Stimulated activated CD8-positive, alpha-beta memory T cell treated with anti-CD3 and anti-CD28 coated beads, Interleukin-7, amount 100 ng/mL, for 1 hour (primary cell): ENCODE measurements at places on chromosomes 6 and 20.

DNA sequence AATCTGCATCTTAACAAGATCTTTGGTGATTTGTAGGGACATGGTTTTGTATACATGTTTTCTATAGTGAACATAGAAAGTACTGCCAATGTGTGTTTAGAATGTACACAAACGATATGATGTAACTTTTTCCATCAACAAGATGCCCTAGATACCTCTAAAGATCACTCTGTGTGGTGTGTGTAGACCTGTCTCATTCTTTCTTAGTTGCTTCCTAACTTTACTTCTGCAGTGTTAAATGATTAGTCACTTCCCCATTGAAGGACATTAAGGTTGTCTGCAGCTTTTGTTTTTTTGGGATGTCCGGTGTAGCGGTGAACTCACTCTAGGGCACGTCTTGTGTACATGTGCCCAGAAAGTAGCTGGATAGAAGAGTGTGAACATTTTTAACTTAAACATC is 35.9 kb downstream of the CDYL start:
- no peak for DNase-seq

DNA sequence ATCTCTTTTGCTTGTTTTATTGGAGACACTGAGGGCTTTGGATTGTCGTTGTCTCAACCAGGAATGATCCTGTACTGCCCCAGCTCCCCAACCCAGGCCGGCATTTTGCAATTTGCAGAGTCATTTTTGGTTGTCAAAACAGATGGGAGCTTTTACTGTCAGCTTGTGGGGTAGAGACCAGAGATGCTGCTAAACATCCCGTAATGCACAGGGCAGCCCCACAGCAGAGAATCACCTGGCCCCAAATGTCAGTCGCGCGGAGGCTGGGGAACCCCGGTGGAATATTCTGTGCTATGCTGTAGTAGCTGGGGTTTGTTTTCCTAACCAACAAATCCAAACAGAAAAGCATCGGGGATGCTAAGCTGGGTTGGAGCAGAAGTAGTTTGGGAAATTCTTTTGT is 99.7 kb downstream of the TSHZ2 start:
- DNase-seq: no peak

DNA sequence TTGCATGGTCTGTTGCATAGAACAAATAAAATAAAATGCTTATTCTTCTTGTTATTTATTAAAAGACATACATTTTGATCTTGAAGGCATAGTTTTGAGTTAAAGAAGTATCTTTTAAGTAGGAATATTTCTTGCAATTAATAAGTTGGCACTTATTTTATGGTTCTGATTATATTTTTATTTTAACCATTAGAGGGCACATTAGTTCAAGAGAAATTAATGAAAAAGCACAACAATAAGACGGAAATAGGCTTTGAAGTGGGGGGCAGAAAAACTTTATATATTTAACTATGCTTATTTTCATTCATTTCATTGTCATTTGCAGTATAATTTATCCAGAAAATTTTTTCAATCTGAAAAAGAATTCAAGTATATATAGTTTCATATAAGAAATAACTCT is 44.2 kb upstream of the MAP3K7 start:
- no peak for DNase-seq

DNA sequence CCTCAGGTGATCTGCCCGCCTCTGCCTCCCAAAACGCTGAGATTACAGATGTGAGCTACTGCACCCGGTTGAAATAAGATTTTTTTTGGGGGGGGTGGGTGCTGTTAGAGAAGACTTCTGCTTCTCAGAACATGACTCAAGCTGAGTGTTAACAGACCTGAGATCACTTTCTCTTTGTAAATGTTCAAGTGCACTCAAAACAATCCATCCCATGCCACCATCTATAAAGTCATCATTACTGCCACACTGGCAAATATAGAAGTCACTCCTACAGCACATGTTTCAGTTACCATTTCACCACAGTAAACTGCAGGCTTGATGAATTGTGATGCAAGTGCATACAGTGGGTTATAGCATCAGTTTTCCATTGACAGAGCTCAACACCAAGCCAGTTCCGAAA is 9.0 kb downstream of the VPS16 start:
- no peak for DNase-seq

DNA sequence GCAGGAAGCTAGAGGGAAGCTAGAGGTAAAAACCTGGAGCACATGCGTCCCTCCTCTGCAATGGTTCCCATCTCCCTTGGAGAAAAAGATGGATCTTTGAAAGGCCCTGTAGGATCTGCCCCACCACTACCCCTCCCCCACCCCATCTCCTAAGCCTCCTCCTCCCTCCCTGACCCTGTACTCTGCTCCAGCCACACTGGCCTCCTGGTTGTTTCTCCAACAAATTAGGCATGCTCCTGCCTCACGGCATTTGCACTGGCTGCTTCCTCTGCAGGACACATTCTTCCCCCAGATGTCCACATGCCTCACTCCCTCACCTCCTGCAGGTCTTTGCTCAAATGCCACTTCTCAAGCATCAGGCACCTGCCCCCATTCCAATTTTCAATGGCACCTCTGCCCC is 45.5 kb downstream of the UBE2V1 start:
- DNase-seq: no peak

- DNase-seq: no peak
Measured at GRCh38 chr6:130376936-130377335, 11.1 kb downstream of the TMEM200A start.

DNA sequence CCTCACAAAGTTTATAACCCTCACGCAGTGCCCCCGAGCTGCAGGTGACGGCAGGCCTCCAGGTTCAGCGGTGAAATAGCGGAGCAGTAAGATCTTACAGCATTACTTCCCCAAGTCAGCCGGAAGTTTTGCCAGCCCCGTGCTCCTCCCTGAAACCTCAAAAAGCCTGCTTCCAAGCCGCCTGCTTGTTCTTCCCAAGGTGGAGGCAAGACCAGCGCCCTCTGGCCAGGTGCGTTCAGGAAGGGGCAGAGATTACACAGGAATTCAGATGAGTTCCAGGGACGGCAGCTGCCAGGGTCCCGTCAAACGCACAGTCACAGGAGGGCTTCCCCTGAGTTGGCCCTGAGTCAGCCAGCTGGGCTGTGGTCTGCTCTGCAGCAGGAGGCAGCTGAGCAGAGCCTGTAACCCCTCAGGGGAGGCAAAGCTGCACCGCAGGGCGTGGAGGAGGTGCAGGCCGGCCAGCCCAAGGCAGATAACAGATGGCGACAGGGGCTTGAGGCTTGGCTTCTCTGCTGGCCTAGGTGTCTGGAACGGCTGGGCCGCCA is 124.1 kb upstream of the RPS6KA2 start:
- DNase-seq: no peak

GRCh38 chr6:64270083-64270482 is 634.5 kb downstream of the PHF3 start:
- DNase-seq: no peak

DNA sequence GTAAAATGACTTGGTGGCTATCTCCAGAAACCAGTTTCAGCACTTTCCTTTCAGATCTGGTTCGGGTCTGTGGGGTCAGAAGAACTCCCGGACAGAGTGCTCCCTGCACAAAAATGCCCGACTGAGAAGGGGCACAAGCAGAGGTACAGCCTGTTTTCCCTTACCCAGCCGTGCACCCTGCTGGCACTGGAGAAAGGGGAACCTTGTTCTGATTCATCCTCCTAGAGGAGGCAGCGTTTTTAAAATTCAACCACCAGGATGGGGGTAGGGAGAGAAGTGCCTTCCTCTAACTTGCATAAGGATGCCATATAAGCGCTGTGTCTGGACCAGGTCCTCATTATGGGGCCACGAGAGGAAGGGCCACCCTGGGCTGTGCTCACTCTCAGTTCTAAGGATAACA is 17.6 kb downstream of the RIMS4 start:
- no peak for DNase-seq

DNA sequence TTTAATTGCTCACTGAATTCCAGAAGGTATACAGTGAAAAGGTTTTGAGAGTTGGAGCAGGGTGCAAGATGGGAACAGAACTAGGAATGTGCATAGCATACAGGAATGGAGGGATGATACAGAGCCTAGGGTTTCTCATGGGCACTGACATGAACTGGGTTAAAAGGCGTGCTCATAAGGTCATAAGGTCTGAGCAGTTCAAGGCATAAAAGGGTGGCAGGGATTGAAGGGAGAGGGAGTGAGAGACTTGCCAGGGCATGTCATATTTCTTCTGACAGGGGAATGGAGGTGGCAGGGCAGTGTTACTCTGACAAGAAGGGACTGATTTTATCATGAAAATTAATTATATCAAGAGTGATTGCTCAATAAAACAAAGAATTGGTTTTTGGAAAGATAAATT is 4.7 kb downstream of the MLIP start:
- DNase-seq: no peak

GRCh38 chr6:140275725-140276124 is 901.3 kb upstream of the CITED2 start:
- no peak for DNase-seq

DNA sequence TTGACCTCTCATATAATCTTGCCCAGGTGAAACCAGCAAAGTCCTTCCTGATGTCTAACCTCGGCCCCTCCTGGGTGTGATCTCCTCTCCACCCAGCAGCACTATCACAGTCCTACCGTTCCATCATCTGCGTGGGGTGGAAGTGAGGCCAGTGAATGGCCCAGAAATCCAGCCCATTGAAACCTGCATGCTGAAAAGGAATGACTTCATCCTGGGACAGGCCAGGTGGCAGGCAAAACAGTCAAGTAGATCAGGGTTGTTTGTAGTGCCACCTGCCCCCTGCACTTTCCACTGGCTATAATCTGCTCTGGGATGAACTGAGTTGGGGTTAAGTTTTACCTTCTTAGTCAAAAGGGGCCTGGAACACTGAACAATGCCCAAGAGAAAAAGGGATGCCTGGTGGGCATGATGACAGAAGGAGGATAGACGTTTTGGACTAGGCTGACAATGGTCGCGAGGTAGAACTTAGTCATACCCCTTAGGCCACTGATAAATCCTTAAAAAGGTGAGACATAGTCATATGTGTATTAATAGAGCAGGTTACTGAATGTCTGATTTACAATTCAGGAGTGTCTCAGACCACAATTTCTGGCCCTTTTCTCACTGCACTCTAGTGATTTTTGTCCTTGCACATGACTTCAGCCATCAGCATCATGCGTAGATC is 8.1 kb upstream of the HSP90AB1 start:
- DNase-seq: no peak

DNA sequence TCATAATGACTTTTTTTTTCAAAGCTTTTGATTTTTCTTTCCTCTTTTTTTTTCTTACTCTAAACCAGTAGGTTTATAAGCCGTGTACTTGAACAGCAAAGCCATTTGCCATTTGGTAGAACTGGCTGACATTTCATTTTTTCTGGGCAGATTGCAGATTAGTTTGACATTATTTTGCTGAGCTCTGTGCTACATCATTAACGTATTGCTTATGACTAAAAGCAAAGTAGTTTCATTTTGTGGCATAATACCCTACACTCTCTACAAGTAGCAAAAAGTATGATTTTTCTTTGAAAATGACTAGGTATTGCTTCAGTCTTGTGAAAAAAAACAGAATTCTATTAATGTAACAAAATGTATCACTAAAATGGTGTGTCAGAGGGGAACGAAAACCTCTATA is 141.3 kb downstream of the GRIK2 start:
- no peak for DNase-seq

GRCh38 chr6:83844170-83844569 is 9.0 kb upstream of the RIPPLY2 start:
- DNase-seq: no peak

DNA sequence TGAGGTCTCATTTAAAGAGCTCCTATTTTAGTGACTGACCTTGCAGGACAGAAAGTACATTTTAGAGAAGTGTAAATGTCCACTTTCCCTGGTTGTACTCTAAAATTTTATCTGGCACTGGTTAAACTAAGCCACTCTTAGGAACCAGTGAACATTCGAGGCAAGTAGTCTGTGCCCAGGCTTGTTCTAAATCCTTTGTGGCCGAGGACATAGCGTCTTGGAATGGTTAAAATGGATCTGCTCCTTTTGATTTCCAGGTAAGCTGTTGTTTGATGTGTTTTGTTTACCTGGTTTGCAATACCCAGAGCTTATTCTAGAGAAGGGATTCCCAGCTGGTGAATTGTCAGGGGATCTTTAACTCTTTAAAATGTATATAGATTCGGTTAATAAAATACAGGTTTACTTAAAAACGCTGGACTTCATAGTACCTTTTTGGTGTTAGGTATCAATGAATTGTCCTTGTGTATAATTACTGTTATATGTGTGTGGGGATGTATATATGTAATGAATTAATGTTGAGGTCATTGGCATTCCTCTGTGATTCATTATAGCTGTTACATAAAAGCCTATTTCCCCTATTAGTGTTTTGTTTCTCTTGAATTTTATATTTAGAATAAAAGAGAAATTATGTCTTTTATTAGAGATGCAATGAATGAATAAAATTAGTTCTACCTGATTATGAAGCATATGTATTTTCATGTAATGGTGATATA is 15.8 kb downstream of the SNX9 start:
- no peak for DNase-seq
